NCI-H460 (cell line): ENCODE measurements at places on chromosomes 4 and X. TPM values are rescaled to one million over a fixed set of nuclear protein-coding genes. Genes with fewer than 3 reads are reported as not detected.
A peak's percentile ranks its signal among the peaks of the same experiment; 100 is the strongest.

- DNase-seq = peak; percentile 43
These were observed 21.4 kb upstream of the PLCXD1 start for GRCh38 chrX:259692-260355.

- no peak for DNase-seq
These were observed 594.3 kb upstream of the ADGRL3 start for GRCh38 chr4:60605646-60606354.

GRCh38 chr4:121168446-121169281, 4.5 kb upstream of the TNIP3 start:
- DNase-seq = no peak

The YY2 gene
- 2.3 and 3.5 TPM in 2 replicates for total RNA-seq

The TRPC3 gene
- total RNA-seq = 0.02 TPM in 1 of 2 replicates, not detected in the other

DNA sequence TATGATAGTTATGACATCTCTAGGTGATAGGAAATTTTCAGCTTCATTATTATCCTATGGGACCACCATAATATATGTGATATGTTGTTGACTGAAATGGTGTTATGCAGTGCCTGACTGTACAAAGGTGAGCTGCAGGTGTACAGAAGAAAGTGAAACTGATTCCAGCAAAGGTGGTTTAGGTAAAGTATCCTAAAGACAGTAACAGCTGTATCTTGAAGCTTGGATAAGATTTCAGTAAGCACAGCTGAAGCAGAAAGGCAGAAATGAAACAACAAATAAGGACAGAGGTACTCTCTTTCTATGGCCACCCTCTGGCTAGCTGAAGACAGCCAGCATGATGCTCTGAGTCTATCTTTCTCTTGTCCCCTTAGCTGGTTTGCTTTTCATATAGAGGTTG, 30.0 kb upstream of the PGK1 start:
- DNase-seq = no peak

DNA sequence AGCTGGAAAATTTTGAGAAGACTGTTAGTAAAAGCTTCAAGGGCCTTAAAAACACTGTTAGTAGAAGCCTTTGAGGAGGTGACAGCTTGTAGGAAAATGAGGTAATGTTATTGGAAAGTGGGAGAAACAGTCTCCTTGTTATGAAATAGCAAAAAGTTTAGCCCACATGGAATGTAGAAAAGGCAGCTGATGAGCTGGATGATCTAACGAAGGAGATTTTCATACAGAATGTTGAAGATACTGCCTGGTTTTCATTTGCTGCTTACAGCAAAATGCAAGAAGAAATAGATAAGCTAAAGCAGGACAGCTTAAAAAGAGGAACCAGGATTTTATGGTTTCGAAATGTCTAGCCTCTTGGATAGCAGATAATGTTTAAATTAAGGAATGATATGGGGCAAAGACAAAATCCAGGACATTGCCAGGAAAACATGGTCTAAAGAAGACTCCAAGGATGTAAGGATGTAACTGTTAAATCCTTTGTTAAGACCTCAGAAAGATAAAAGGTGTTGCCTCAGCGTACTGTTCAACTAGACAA, 10.2 kb upstream of the STBD1 start:
- DNase-seq = no peak

The PABPC1L2B gene
- total RNA-seq = not detected in 2 replicates

GRCh38 chr4:16083241-16084191, at the start of gene PROM1:
Gene PROM1, minus strand, starts transcription at chr4:16084023. Its CDS starts 8,117 bp downstream, at chr4:16075906.
- no peak for DNase-seq

GRCh38 chrX:100353326-100353725, 56.7 kb downstream of the PCDH19 start:
- DNase-seq = no peak

DNA sequence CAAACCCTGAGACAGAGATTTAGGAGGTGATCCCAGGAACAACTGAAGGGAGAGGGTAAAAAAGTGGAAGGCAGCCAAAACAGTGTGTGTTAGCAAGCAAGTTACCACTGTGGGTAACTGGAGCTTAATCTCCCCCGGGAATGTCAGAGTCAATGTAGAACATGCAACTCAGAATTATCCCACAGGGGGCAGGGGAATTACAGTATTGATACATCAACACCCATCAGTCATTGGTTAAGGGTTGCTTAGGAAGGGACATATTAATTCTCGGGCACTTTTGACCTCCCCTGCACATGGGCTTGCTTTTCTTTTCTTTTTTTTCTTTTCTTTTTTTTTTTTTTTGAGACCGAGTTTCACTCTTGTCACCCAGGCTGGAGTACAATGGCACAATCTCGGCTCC, 29.3 kb downstream of the CXorf58 start:
- DNase-seq = no peak

- DNase-seq = no peak
These were observed 151.2 kb downstream of the COX18 start for GRCh38 chr4:72918362-72918761.

The FHDC1 gene
- 3.3 and 3.8 TPM in 2 replicates for total RNA-seq

DNA sequence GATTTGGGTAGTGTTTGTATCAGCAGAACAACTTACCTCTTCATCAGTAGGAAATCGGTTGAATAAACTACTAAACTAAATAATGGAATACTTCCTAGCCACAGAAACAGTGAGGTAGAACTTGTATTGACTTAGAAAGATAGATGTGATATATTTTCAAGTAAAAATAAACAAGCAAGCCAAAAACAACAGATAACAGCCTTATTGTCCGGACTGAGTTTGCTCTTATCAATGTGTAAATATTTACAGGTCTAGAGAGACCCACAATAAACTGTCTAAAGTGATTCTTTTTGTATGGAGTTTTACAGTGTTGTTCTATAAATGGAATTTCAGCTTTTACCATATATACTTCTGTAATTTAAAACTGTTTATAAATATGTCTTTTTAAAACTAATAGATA, 721.8 kb downstream of the ADGRL3 start:
- DNase-seq = no peak

The TMEM144 gene
- 229 and 236 TPM in 2 replicates for total RNA-seq

The SMPX gene
- total RNA-seq = 0.52 TPM in 1 of 2 replicates, not detected in the other

The ZNF711 gene
- total RNA-seq = 15.8 and 17.9 TPM in 2 replicates

- DNase-seq = no peak
These were observed 17.7 kb upstream of the TMEM154 start for GRCh38 chr4:152697284-152698088.

The PCDH7 gene
- total RNA-seq = 5.7 TPM in 2 replicates

- no peak for DNase-seq
These were observed 2.7 kb upstream of the PDGFC start for GRCh38 chr4:156974264-156974663.

GRCh38 chr4:110484029-110484428, 8.1 kb downstream of the ENPEP start:
- no peak for DNase-seq

The CFP gene
- 0.10 TPM in 1 of 2 replicates, not detected in the other for total RNA-seq

DNA sequence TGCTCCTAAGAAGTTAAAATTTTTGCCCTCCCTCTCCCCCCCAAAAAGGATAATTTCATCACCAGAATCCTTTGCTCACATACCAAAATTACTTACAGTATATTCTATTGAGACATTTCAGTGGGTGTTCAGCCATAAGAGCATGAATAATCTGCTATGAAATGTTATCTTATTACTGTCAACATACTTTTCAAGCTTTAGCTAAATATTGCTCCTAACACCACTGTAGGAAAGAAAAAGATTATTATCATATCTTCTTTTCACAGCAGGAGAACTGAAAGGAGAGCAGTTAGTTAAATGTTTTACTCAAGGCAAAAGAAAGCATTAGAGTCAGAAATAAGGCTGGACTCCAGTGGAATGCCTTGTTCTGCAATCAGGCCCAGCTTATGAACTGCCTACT, 231.0 kb upstream of the GYPA start:
- no peak for DNase-seq

GRCh38 chr4:125123570-125124109, 191.1 kb upstream of the FAT4 start:
- no peak for DNase-seq

GRCh38 chr4:144298519-144298918, 158.0 kb upstream of the GYPA start:
- no peak for DNase-seq

DNA sequence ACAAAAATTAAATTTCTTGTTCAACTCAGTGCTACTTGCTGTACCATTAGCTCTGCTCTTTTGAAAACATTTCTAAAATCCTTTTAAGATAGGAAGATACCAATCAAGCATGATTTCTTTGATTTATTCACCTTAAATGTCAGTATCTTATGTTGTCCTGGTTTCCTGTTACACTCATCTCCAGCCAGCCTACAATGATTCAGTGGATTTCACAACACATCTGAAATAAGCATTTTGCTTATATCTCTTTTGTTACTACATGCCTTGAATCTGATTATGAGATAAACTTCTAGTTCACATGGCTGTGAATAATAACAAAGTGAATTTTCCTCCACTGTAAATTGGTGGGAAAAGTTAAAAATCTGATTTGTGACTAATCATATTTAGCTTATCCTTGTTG, 112.5 kb upstream of the BMP3 start:
- no peak for DNase-seq

- no peak for DNase-seq
These were observed at the start of gene ARHGAP36 for GRCh38 chrX:131058136-131058868. Gene ARHGAP36, plus strand, starts transcription at chrX:131058346. Its CDS starts 23,320 bp downstream, at chrX:131081666.

GRCh38 chr4:113979148-113979904, at the start of gene ARSJ:
Gene ARSJ, minus strand, starts transcription at chr4:113979647. Its CDS starts 813 bp downstream, at chr4:113978834.
- DNase-seq = peak; percentile 23

The RNF150 gene
- total RNA-seq = 0.35 and 0.40 TPM in 2 replicates

- DNase-seq = no peak
These were observed 100.2 kb downstream of the FBXO8 start for GRCh38 chr4:174183259-174183658.

The ABCD1 gene
- 9.2 and 11.2 TPM in 2 replicates for total RNA-seq

- no peak for DNase-seq
These were observed 152.2 kb downstream of the REPS2 start for GRCh38 chrX:17098516-17099247.

The ACE2 gene
- 0.12 and 0.55 TPM in 2 replicates for total RNA-seq

- no peak for DNase-seq
These were observed 23.6 kb downstream of the PLAC1 start for GRCh38 chrX:134634691-134635090.

DNA sequence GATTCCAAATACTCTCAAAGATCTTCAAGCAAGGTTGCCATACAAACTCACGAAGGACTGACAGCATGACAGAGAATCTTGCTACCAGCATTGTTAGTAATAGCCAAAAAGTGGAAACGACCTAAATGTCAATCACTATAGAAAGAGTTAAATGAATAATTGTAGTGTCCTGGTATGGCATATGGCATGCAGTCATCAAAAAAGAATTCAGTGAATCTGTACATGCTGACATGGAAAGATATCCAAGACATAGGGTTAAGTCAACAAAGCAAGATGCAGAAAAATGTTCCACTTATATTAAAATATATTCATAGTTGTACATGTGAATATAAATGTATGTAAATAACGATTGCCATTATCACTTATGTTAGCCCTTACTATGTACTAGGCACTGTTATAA, 37.6 kb downstream of the SRPX2 start:
- DNase-seq = no peak

DNA sequence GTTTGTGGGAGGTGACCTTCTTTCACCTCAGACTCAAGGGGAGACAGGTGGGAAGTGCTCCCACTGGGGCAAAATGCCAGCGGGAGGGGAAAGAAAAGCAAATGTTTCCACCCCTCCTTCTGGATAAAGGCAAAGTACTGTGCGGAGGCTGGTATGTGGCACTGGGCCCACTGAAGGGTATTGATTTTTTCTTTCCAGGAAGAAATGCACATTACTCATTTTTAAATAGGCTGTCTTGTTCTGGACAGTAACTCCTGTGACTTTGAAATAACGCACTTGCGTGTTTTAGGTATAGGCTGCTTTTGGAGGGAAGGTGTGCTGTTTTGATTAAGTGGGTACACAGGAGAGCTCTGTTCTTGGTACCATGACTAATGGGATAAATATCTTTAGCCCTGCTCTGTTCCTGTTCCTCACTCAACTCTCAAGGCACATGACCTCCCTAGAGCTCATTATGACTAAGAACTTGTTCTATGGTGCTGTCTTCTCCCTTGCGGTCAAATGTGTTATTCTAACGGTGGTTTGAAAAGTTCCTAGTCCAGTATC, 40.7 kb upstream of the MBTPS2 start:
- DNase-seq = no peak

GRCh38 chr4:68490826-68491457, 43.7 kb downstream of the TMPRSS11E start:
- DNase-seq = no peak

The MTCP1 gene
- total RNA-seq = 36.1 and 39.0 TPM in 2 replicates

- DNase-seq = no peak
These were observed 366.0 kb upstream of the FGF13 start for GRCh38 chrX:139077281-139078250.

- no peak for DNase-seq
These were observed 394.7 kb downstream of the IL1RAPL1 start for GRCh38 chrX:28981952-28982351.

The KIAA1210 gene
- not detected in 2 replicates for total RNA-seq

DNA sequence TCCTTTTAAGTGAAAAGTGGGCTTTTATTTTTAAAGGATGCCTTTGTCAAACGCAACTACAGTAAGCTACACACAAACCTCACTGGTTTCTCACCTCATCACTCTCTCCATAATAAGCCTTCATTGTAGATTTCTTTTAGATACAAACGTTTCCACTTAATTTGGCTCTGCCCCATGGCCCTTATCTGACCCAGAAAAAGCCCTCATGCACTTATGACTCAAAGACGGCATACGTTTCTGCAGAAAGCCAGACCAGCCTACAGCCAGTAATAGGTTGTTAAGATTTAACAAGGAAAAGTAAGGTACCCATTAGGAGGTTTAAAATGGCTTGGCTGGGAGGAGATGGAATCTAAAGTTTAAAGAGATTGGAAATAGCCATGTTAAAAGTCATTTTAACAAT, 914.6 kb upstream of the INTU start:
- no peak for DNase-seq

GRCh38 chr4:168551945-168552695, 55.3 kb downstream of the PALLD start:
- DNase-seq = no peak

DNA sequence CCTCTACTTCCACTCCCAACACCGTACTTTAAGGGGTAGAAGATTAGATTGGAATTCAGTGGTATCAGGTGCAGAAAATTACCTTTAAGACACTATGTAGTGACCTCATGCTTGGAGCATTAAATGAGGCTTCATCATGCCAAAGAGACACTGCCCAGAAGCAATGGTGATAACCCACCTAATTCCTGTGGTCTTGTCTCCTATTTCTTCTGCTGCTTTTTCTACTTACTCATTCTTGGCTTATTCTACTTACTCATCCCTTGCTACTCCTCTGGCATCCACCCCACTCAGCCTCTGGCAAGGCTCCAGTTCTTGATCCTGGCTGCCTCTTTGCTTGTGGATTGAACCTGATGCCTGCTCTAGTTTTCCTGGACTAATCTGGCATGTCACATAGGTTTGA, 62.3 kb upstream of the ADAMTS3 start:
- no peak for DNase-seq

- DNase-seq = no peak
These were observed 356.7 kb upstream of the GATB start for GRCh38 chr4:152117520-152117919.

The RPL39 gene
- 6,322 and 6,424 TPM in 2 replicates for total RNA-seq
